Ovary (tissue), 10 donors: ENCODE measurements at places on chromosomes 2 and 18. TPM values are rescaled to one million over a fixed set of nuclear protein-coding genes. Genes with fewer than 3 reads are reported as not detected.

DNA sequence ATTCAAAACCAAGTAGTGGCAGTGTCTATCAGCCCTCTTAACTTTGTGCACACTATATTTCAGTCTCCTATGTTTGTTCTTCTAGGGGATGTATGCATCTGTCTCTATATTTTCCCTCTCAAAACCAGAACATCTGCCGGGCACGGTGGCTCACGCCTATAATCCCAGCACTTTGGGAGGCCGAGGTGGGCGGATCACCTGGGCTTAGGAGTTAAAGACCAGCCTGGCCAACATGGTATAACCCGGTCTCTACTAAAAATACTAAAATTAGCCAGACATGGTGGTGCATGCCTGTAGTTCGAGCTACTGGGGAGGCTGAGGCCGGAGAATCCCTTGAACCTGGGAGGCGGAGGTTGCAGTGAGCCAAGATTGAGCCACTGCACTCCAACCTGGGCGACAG lies 9.9 kb upstream of the GAREM2 start:
- no peak for DNase-seq

PPP1CB gene
- total RNA-seq = 313 TPM

GRCh38 chr2:127149384-127149783 lies 42.4 kb upstream of the BIN1 start:
- DNase-seq = no peak

GRCh38 chr2:218719457-218719856 lies 8.8 kb downstream of the TTLL4 start:
- DNase-seq = no peak

DNA sequence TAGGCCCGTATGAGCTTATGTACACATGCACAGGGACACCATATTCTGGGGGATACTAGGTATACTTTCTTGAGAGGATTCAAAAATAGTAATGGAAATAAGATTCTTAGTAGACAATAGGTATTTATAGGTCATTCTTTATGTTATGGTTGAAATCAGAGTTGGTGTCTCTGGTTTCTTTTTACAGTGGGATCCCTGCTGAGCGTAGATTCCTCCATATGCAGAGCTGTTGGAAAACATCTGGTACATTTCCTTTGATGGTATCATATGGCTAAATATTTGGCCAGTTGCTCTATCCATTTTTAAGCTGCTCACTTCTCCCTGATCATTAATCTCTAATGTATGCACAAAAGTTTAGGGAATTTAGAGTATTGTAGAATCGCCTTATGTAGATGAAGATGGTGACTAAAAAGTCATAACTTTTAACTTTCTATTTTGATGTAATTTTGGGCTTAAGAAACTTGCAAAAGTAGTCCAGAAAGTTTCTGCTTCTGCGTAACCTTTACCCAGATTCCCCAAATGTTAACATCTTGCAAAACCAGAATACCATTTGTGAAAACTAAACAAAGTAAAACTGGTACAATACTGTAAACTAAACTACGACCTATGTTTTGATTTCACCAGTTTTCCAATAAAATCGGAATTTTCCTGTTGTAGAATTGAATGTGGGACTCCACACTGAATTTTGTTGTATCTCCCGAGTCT lies 5.4 kb downstream of the ARHGAP28 start:
- no peak for DNase-seq

- no peak for DNase-seq
Observed at GRCh38 chr2:152097290-152097800, 1.5 kb downstream of the CACNB4 start.

- DNase-seq = peak; percentile 23
Observed at GRCh38 chr2:168851674-168852320, 38.4 kb downstream of the SPC25 start.

IL37 gene
- total RNA-seq = not detected

ARHGEF33 gene
- 4.4 TPM for total RNA-seq

DNA sequence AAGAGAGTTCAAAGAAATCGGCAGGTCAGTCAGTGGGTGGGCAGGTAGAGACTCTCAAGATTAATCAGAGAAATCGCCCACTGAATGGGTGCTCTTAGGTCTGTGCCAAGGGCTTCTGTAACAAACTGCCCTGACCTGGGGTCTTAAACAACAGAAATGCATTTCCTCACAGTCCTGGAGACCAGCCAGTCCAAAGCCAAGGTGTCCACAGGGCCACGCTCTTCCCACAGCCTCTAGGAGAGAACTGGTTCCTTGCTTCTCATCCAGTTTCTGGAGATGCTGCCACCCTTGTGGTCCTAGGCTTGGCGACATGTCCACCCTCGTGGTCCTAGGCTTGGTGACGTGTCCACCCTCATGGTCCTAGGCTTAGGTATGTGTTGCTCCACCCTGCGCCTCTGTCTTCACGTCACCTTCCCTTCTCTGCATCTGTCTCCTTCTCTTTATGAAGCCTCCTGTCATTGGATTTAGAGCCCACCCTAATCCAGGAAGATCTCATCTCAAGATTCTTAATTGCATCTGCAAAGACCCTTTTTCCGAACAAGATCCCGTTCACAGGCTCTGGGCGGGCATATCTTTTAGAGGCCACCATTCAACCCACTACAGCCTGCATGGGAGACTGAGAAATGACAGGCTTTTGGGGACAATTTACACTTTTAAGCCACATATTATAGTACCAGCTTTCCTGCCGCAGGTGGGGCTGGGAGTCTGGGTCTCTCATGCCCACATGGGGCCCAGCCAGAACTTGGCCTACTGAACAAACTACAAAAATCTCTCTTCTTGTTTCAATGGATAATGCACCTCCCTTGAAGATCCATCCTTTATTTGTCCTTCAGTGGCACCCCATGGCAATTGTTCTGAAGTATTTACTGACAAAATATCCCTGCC lies 161.3 kb downstream of the ASB1 start:
- no peak for DNase-seq

DNA sequence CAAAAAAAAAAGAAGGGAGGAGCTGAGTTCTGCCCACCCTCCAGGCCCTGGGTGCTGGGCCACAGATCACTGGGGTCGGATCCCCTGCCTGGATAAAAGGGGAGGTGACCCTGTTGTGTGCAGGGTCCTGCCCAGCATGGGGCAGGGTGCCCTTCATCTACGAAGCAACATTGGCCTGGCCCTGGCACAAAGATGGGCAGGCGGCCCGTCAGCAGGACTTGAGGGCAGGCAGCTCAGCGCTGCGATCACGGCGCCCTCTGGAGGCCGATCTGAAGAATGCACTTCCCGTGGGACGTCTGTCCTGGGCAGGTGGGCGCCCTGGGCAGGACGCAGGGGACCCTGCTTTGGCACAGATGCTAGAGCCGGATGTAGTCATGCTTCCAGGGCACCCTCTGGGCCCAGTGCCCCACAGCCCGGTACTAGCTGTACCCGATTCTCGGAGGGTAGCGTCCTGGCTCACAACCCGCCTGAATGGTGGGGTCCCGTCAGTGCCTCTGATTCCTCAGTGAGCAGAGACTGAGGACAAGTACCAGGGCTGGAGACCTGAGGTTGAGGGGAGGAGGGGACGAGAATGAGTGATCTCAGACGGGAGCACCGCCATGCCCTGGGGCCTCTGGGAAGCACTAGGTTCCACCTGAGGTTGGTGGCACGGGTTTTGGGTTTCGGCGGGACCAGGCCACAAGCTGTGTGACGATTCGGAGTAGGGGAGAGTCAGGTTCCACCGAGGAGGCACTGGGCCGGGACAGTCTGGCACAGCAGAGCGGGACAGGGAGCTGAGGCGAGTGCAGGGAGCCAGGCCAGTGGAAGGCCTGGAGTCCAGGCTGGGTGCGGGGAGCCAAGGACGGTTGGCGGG lies 18.0 kb downstream of the ARID5A start:
- DNase-seq = peak; percentile 51

DNA sequence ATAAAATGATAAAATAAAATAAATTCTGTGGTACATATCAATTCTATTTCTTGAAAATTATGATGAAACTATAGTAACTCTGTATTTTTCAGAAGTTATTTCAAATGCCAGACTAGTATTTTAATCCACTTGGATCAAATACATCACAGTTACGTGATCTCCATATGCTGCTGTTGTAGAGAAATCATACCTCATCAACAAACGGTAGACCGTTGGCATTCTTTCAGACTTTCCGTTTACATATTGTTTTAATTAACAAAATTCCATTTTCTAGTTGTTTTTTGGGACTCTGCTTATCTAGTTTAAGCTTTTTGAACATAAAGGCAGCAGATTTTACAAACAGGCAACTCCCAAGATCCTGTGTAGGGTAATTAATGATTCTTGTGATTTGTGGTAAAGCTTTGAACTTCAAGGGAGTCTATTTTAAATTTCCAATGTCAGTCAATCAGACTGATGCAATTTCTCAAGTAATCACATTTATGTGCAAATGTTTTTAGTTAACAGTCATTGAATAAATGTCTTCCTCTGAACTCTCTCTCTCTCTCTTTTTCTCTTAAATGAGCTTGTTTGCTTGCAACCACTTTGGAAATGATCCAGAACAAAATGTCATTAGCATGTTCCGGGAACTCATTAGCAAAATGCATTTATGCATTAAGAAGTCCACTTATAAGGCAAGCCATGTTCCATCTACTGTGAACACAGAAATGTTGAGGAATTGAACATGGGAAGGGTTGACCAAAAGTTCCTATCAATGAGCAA lies 31.8 kb downstream of the NYAP2 start:
- no peak for DNase-seq

PIEZO2 gene
- 3.0 TPM for total RNA-seq

MOGAT1 gene
- total RNA-seq = not detected

GRCh38 chr18:23650968-23651927 lies 11.5 kb downstream of the ANKRD29 start:
- DNase-seq = no peak

AGXT gene
- total RNA-seq = not detected

DNA sequence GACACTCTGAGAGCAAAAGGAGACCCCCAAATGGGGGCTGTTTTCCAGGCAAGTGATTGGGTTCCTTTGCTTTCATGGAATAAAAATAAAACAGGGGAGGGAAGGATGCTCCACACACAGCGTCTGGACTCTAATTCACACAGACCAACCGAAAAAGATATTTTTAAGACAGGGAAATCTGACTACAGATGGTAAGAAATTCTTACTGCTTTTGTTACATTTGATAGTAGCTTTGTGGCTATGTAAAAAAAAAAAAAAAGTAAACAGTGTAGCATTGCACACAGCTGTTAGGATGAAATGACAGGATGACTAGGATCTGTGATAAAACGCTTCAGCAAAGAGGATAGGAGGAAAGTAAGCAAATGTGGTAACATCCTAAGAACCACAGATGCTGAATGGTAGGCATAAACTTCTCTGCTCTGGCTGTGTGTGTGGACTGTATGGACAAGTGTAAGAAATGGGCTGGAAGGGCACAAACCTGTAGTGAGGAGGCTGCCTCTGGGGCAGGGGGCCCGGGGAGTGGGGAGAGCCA lies 207.6 kb downstream of the ANAPC1 start:
- no peak for DNase-seq

- DNase-seq = no peak
Observed at GRCh38 chr2:138391946-138392345, 109.6 kb upstream of the SPOPL start.

LBX2 gene
- total RNA-seq = not detected

DNA sequence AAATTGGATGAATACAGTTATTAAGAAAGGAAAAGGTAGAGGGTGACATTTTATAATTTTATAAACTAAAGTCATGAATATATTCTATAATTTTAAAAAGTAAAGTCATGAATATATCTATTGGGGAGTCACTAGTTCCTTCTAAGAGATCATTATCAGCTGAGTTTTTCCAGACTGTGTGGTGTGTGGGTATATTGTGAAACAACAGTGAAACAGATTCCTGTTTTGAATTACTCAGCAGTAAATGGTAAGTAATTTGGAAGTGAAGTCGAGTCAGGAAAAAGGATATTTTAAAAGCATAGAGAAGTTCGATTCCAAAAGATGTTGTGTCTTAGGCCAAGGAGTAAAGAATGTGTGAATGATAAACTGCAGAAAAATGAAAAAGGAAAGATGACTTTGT lies 1018.2 kb upstream of the NXPH2 start:
- no peak for DNase-seq

GRCh38 chr2:238099714-238100048 lies 459 bp upstream of the ESPNL start:
- no peak for DNase-seq

- DNase-seq = no peak
Observed at GRCh38 chr18:70720607-70721006, 431.8 kb downstream of the SOCS6 start.

BCL11A gene
- 3.3 TPM for total RNA-seq

DNA sequence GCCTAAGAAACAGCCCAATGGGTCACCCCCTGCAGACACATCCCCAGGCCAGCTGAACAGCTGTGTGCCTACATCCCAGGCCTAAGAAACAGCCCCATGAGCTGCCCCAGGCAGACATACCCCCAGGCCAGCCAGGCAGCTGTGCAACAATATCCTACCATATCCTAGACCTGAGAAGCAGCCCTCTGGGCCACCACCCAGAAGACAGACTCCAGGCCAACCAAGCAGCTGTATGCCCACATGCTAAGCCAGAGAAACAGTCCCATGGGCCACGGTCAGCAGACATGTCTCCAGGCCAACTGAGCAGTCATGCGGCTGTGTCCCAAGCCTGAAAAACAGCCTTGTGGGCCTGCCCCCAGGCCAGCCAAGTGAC lies 205.5 kb downstream of the ATAD2B start:
- no peak for DNase-seq

GRHL1 gene
- total RNA-seq = 0.69 TPM

- no peak for DNase-seq
Observed at GRCh38 chr2:207444756-207445155, 85.0 kb upstream of the CREB1 start.

GRCh38 chr2:234271338-234271737 lies 220.8 kb downstream of the SPP2 start:
- DNase-seq = no peak

DNA sequence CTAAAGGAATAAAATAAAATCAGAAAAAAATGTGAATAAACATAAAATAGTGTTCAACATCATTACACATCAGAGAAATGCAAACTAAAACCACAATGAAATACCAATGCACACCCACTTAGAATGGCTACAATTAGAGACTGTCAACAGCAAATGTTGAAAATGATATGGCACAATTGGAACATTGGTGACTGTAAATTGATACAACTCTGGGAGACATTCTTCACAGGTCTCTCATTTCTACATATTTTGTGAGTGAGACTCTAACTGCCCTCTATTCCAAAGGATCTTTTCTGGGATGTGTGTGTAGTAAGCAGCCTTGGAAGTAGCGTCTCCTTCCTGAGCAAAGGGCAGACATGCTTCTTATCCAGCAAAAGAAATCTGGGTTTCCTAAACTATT lies 323.0 kb downstream of the FBXO15 start:
- DNase-seq = no peak

DNA sequence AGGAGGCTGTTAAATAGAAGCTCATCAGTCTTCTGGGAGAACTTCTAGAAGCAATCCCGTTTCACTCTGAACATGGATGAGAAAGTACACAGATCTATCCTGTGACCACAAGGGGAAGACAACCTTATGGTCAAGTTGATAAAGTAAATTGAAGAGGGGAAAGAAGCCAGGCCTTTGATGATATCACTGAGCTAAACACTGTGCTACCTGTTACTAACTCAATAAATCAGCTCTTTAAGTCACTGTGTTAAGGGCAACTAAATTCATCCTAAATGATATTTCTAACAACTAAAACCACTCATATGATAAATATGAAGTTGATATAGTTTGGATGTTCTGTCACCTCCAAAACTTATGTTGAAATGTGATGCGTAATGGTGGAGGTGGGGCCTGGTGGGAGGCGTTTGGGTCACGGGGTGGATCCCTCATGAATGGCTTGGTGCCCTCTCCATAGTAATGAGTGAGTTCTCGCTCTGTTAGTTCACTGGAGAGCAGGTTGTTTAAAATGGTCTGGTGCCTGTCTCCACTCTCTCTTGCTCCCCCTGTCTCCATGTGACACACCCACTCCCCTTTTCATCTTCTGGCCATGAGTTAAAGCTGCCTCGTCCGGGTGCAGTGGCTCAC lies 23.6 kb downstream of the OLA1 start:
- DNase-seq = no peak
